A549 (cell line): ENCODE measurements at places on chromosomes 4 and X.

GRCh38 chr4:158827543-158827981, 58.7 kb downstream of the FNIP2 start:
- no peak for DNase-seq

GRCh38 chr4:151197247-151197646, 79.7 kb upstream of the PRSS48 start:
- DNase-seq = no peak

GRCh38 chr4:176838601-176839433, 46.1 kb upstream of the VEGFC start:
- peak; percentile 31 for DNase-seq

GRCh38 chr4:108135549-108136209, 33.1 kb downstream of the LEF1 start:
- DNase-seq = no peak

GRCh38 chr4:55138367-55138766, 13.0 kb upstream of the KDR start:
- DNase-seq = no peak

GRCh38 chr4:7885216-7886006, 54.2 kb downstream of the AFAP1 start:
- no peak for DNase-seq

- DNase-seq = no peak
These were observed 51.3 kb downstream of the GPRIN3 start for GRCh38 chr4:89256203-89256800.

DNA sequence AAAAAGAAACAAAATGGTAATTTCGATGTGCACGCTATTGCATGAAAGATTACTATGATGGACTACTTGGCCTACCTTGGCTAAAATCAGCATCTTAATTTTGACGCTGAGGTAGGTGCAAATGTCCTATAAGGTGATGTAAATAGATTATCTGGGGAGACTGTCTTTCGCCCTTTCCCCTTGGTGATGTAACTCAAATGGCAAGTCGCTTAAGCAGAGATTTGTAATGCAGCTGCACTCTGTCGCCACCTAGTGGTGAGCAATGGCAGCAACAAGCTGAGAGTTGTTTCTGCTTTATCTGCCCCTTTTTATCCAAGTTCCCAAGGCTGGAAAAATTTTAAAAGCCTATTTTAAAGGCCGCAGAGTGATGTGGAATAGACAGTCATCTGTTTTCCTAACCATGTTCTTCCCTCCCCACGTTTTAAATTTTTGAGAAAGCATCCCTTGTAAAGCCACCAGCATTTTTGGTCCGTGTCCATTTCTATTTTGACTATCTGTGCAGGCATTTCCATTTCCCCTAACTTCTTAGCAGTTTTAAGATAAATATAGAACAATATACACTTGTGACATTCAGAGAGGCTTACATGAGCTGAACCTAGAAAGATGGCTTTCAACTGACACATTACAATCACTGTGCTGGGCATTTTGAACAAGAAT, 62.4 kb upstream of the PDLIM3 start:
- peak; percentile 35 for DNase-seq

GRCh38 chr4:83556816-83557215, 20.9 kb downstream of the GPAT3 start:
- DNase-seq = no peak

DNA sequence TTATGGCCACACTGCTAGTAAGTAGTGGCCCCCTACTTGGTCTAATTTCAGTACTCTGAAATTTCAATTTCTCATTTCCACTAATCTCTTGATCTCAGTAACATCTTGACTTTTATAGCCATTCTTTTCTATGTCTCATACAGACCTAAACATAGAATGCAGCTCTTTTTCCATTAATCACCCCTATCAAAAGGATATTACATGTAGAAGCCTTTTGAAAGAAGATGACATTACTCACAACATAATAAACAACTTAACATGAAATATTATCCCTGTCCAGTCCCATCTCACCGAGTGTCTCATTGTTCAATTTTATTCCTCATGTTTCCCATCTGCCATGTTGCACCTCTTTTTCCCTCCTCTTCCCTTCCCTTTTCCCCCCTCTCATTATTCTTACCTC, 81.1 kb upstream of the KLHL13 start:
- DNase-seq = no peak

DNA sequence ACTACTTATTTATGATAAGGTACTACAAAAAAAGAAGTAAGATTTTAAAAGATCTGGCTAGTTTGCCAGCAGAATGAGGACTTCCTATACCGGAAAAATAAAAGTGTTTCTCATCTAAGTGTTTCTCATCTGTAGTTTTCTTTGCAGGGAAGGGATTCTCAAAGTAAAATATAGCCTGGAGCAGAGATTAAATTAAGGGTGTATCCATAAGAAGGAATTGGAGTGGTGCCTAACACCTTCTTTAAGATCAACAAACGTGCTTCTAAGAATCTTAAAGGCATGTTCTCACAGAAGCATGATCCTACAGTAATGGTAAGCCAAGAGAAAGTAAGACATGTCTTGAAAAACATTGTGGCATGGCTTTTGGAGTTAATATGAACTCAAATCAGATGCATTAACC, 528.2 kb downstream of the GBA3 start:
- no peak for DNase-seq

- no peak for DNase-seq
These were observed 53.9 kb downstream of the CPZ start for GRCh38 chr4:8646296-8647093.

- peak; percentile 68 for DNase-seq
These were observed 29.3 kb upstream of the BOD1L1 start for GRCh38 chr4:13656569-13657405.

DNA sequence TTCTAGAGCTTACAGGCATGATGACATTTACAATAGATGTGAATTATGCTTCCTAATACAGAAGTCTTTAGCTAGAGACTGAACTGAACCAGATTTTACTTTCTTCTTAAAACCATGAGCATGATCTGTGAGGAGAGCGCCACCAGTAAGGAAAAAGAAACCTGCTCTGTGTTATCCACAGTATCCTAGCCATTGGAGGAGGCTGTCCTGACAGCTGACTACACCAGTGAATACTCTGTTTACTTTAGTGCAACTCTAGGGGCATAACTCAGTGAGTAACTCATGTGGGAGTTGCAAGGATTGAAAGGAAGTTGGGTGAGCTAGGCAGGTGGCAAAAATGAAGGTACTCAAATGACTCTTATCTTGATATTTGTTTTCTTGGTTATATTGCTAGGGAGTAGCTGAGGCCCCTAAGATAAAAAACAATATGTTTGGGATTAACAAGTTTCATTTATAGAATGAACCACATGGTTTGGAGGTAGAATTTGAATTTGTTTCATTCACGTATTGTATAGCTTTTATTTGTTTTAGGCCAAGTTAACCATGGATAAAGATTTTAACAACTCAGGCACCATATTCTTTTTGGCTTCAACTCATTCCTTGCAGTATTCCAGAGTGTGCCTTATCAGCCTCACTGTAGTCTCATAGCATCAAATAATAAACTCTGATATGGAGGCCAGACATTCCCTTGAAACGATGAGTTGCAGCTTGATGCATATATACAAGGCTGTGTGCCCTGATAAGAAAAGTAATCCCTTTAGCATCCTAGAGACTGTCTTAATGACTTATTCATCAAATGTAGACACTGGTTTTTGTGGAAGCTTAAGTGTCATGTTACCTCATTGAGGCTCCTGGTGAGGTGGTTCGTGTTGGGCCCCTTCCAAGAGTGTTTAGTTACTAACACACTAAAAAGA, 2.5 kb downstream of the BMP3 start:
- no peak for DNase-seq

GRCh38 chr4:118968813-118969212, 80.2 kb downstream of the SYNPO2 start:
- no peak for DNase-seq

GRCh38 chrX:134712272-134712671, 54.0 kb upstream of the PLAC1 start:
- no peak for DNase-seq

- DNase-seq = no peak
These were observed 156.2 kb upstream of the SLC7A11 start for GRCh38 chr4:138398322-138398721.

DNA sequence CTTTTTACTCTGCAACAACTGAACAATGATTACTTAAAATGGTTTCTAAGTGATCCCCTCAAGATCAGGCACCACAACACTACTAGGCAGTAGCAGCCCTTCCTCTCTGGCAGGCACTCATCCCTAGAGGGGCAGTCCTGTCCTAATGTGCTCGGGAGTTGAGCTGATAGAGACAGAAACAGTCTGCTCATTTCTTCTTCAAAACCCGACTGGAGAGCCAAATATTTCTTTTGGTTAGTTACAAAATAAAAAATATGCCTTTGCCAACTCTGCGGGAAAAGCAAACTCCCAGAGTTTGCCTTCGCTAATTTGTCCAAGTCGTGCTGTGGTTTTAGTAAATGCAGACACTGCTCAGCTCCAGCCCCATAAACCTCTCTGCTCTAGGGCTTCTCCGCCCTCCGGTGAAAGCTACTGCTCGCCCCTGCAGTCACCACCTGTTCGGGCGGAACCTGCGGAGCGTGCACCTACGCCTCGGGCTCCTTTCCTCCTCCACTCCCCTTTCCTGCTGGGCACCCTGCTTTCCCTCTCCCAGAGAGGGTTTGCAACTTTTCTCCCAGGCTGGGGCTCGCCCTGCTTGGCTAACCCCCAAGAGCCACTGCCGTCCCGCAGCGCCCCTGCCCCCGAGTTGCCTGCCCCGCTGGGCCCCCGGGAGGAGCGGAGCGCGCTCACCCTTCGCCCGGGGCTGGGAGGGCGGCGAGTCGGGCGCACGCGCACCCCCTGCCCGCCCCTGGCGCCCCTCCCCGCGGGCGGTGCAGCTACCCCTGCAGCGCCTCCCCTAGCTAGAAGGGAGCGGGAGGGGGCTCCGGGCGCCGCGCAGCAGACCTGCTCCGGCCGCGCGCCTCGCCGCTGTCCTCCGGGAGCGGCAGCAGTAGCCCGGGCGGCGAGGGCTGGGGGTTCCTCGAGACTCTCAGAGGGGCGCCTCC, at the start of gene NPNT:
Gene NPNT (plus strand): TSS at position 812 of the 923 bp plus-strand sequence. CDS start 182 bp downstream, outside the sequence.
- no peak for DNase-seq

DNA sequence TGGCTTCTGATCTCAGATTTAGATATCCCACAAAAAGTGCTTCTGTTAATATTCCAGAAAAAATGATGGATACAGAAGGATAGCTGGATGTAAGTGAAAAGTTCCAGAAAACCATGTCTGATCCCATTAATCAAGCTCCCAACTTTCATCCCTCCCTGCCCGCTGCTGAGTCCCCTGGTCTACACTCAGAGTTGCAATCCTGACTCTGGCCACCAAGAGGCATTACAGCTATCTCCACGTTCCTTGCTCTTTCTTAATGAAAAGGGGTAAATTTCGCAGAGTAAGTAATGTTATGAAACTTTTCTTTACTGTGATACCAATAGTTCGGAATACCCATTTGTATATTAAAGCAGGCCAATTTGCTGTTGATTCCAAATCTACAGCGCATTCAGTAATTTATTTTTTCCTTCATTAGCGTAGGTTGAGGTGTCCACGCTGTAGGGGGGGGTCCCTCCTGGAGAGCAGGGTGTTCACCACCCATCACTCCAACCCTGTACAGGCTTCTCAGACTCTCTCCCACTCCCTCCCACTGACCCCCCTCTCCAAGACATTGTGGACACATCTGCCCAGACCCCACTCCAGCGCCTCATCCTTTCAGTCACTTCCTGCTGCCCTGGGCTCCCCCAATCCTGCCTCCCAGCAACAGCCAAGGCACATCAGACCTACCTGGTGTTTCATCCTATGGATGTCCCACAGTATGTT, 55.1 kb downstream of the RAB40A start:
- DNase-seq = peak; percentile 54

DNA sequence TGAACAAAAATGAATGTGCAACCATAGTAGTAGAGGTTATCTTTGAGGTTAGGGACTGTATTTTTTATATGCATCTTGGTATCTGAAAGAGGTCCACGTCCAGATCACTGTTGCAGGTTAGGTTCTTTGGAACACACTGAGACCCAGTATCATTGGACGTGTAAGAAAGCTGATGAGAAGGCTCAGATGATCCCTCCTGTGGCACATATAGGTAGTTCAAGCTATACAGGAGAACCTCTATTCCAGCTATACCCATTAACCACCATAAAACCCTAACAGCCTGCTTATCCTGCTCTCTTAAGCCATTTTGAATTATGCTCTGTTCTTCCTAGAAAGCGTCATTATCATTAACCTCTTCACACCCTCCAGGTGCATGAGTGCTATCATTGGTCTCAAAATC, 930.7 kb upstream of the HS3ST1 start:
- no peak for DNase-seq

DNA sequence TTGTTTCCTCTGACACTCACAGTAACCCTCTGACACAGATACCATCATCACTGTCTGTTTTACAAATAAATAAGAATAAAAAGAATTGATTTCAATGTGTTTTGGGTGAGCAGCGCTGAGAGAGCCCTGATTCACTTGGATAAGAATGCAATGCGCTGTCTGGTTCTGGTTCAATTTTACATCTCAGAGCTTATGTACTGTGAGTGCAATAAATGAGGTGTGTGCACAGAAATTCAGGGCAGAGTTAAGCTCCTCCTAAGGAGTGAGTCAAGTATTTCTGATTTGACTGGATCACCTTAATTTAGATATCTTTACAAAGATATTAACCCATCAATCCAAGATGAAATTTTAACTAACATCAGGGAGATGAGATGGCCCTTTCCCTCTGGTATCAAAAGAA, 11.2 kb downstream of the FAM9C start:
- no peak for DNase-seq

GRCh38 chrX:123959281-123960063, 2.0 kb upstream of the STAG2 start:
- DNase-seq = peak; percentile 64

- peak; percentile 7 for DNase-seq
These were observed 34.7 kb downstream of the MSL3 start for GRCh38 chrX:11792461-11793421.

DNA sequence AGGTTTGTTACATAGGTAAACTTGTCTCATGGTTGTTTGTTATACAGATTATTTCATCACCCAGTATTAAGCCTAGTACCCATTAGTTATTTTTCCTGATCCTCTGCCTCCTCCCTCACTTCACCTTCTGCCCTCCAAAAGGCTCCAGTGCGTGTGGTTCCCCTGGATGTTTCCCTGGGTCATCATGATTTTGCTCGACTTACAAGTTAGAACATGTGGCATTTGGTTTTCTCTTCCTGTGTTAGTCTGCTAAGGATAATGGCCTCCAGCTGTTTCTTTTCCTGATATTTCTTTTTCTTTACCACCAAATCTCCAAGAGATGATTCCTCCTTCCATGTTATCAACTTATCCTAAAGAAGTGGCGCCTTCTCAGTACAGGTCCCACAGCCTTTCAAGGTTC, 543.1 kb upstream of the ADGRL3 start:
- no peak for DNase-seq

- no peak for DNase-seq
These were observed 79.0 kb upstream of the ATXN3L start for GRCh38 chrX:13398839-13399238.

GRCh38 chr4:117941611-117942010, 92.7 kb upstream of the NDST3 start:
- DNase-seq = no peak
